ENCODE measurements at places on chromosomes 5 and 9. TPM values are rescaled to one million over a fixed set of nuclear protein-coding genes. Genes with fewer than 3 reads are reported as not detected.

The IL5 gene
- 0.07 TPM for polyA plus RNA-seq

The TAF11L5 gene
- not detected for polyA plus RNA-seq

The MEIKIN gene
- not detected for polyA plus RNA-seq

The ZNF484 gene
- 6.2 TPM for polyA plus RNA-seq

The ITK gene
- 1.5 TPM for polyA plus RNA-seq

The CDX1 gene
- 196 TPM for polyA plus RNA-seq

The DHX29 gene
- 28.3 TPM for polyA plus RNA-seq

The PCDHB2 gene
- polyA plus RNA-seq, result 1.7 TPM

Measured in large intestine (tissue), 12 donors.